ENCODE measurements at places on chromosomes 2 and 18.

GRCh38 chr2:67394734-67395133 lies 2.4 kb upstream of the ETAA1 start:
- DNase-seq: no peak

DNA sequence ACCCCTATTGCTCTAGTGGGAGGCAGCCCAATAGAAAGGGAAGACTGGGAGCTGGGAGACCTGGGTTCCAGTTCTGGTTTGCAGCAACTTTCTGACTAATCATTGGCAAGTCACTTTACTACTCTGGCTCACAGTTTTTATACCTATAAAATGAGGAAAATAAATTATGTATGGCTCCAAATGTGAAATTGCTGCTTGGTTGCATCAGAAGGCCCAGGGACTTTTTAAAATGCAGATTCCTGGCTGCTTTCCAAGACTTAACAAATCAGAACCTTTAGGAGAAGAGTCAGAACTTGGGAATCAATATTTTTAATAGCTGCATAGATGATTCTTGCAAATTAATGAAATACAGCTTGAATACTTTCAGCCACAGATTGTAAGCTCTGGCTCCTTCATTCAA lies 943.9 kb downstream of the EPHA4 start:
- DNase-seq: peak; percentile 13

GRCh38 chr2:118841450-118841827 lies 6.0 kb downstream of the EN1 start:
- no peak for DNase-seq

- DNase-seq: no peak
Measured at GRCh38 chr2:102070058-102070642, 72.4 kb upstream of the IL1R1 start.

DNA sequence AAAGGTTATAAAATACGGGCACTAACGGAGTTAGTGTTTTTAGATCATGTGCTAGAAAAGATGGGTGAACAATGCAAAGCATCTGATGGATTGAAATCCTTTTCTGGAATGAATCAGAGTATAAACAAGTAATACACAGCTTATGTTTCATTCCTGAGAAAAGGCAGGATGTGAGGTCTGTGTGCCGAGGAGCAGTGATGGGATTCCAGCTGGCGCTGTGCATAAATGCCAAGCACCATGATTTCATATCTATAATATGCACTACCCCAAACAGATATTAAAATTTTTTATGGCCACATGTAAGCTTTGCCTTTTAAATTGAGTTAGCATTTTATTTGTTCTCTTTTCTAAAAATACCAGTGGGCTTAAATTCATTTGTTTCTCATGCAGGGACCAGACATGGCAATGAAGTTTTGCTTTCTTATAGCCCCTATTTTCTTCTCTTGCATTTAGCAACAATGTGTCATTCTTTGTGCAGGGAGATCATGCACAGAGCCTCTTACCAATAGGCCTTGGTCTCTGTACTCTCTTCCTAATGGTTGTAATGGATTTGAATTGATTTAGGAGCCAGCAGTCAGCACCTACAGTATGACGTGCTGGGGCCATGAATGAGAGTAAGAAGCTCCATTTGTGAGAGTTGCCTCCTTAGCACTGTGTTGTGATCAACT lies 323.9 kb downstream of the SLC8A1 start:
- peak; percentile 20 for DNase-seq

GRCh38 chr18:50842846-50843245 lies 23.0 kb upstream of the MRO start:
- DNase-seq: no peak

GRCh38 chr2:58569475-58570185 lies 328.5 kb upstream of the FANCL start:
- peak; percentile 61 for DNase-seq

DNA sequence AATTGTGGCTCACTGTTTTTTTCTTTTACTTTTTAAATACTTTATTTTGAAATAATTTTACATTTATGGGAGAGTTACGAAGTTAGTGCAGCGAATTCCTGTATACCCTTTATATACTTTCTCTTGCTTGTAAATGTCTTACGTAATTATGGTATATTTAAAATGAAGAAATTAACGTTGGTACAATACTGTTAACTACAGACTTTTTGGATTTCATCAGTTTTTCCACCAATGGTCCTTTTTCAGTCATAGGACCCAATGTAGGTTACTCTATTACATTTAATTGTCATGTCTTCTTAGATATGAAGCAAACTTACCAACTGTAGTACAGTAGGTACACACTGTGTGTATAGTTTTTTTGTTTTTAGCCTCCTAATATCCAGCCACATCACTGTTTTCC lies 76.3 kb downstream of the BOLA3 start:
- DNase-seq: no peak
